ENCODE measurements at places on chromosomes 5 and 9. TPM values are rescaled to one million over a fixed set of nuclear protein-coding genes. Genes with fewer than 3 reads are reported as not detected.

Gene PCYOX1L
- total RNA-seq, result 2.9 TPM

Gene PCDHAC1
- total RNA-seq, result 1.9 TPM

Gene GAPT
- total RNA-seq, result not detected

Gene EPB41L4A
- 2.5 TPM for total RNA-seq

Gene UBTD2
- total RNA-seq, result 14.8 TPM

Gene EIF4E1B
- not detected for total RNA-seq

Gene PCDHA9
- not detected for total RNA-seq

Gene SLC6A3
- 1.3 TPM for total RNA-seq

Gene TMEM174
- total RNA-seq, result not detected

Gene BTNL8
- total RNA-seq, result not detected

Gene DBH
- not detected for total RNA-seq

Gene ALDH1A1
- 5,218 TPM for total RNA-seq

Gene TTC23L
- not detected for total RNA-seq

Gene RGS3
- 18.1 TPM for total RNA-seq

Gene MEGF10
- total RNA-seq, result not detected

Gene GRXCR2
- total RNA-seq, result not detected

Gene SPATA31D4
- not detected for total RNA-seq

Measured in A549 treated with AZD2906 at 1 μM for 4 hours (cell line).